Activated CD8-positive, alpha-beta T cell treated with anti-CD3 and anti-CD28 coated beads, Interleukin-2, amount 10 ng/mL, durations not matched to agents 7 days and 5 days (primary cell): ENCODE measurements at places on chromosomes 12 and 14.

GRCh38 chr12:116849216-116849615 is 32.0 kb downstream of the HRK start:
- DNase-seq = no peak
- no peaks in the 10 kb centered on the region for H3K27me3 ChIP-seq
- no peak overlapping the region for H3K4me3 ChIP-seq
- no peaks in the 10 kb centered on the region for H3K4me1 ChIP-seq
- H3K27ac ChIP-seq = no peak overlapping the region

GRCh38 chr14:68366656-68367055 is 426.2 kb downstream of the ZFP36L1 start:
- no peaks in the 10 kb centered on the region for H3K27me3 ChIP-seq
- no peak overlapping the region for H3K27ac ChIP-seq
- peaks cover 5% of the 10 kb centered on the region for H3K36me3 ChIP-seq

DNA sequence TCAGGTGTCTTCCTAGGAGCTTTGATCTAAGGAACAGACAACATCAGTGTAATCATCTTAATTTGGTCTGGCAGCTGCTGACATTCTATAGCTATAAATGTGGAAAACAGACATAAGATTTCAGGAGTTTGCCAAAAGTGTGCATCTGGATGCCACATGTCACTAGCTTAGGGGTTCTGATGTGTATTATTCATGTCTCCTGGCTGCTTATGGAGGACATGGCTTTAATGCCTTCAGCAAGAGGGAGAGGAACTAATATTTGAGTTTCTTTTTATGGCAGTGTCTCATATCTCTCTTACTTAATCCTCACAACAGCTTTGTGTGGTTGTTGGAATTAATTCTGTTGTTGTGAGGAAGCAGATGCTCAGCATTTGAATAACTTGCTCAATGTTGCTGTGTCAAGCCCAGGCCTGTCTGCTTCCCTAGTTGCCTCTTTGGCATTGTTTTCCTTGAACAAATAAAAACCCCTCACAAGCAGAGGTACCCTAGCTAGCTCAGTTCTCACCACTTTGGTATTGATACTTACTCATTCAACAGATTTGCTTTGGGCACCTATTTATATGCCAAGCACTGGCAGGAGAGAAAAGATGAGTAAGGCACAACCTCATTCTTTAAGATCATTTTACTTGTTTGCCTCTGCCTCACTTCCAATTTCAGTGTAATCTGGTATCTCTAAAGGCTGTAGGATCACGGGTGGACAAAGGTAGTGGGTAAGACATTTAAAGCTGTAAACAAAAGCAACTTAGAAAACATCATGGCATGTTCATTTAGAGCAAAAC is 39.8 kb upstream of the EID3 start:
- no peak overlapping the region for H3K4me3 ChIP-seq
- no peaks in the 10 kb centered on the region for H3K36me3 ChIP-seq

- no peaks in the 10 kb centered on the region for H3K36me3 ChIP-seq
- H3K27me3 ChIP-seq = no peaks in the 10 kb centered on the region
- DNase-seq = no peak
- H3K4me3 ChIP-seq = no peak overlapping the region
- no peak overlapping the region for H3K27ac ChIP-seq
These were observed 250.1 kb upstream of the PWP1 start for GRCh38 chr12:107435520-107435919.

DNA sequence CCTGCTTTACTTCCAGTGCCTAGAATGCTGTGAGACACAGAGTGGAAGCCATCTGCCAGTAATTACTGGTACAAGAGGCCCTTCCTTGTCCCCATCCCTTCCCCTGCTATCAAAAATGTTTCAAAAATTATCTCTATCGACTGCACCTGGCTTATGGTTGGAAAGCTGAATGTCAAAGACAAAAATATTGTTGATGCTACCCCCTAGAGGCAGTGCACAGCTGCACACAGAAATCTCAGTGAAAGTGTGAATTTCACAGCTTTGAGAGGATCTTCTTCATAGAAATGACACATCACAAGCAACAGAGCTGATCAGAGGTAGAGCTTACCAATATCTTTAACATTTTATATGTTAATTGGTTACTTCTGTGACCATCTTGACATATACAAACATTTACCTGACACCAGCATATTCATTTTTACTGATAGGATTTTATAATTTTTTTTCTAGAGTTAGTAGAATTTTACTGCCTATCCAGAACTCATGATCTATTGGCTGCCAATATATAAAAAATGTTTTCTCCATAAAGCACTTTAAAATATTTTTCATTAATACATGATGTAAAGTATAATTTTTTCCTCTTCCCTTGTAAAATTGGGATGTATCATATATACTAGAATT is 138.0 kb downstream of the AACS start:
- DNase-seq = no peak
- no peak overlapping the region for H3K4me3 ChIP-seq
- no peaks in the 10 kb centered on the region for H3K36me3 ChIP-seq
- H3K4me1 ChIP-seq = no peaks in the 10 kb centered on the region
- peaks cover 4% of the 10 kb centered on the region for H3K27me3 ChIP-seq
- H3K27ac ChIP-seq = no peak overlapping the region

DNA sequence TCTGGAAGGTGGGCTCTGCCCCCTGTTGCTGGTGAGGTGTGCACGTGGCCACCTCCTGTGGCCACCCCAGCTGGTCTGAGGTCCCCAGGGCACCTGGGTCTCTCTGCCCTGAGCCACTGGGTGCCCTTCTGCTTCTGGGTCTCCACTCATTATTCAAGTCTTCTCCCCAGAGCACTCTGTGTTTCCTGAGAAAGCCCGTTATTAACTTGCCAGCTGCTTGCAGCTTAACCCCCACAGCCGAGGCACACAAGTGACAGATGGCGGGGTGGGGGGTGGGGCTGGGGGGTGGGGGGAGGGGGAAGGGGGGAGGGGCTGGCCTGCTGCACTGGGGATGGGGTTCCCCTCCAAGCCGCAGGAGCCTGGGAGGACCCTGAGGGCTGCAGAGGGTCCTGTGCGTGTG is 40.5 kb downstream of the FBRSL1 start:
- DNase-seq = no peak
- H3K4me1 ChIP-seq = peaks cover 3% of the 10 kb centered on the region
- H3K27ac ChIP-seq = no peak overlapping the region
- H3K27me3 ChIP-seq = no peaks in the 10 kb centered on the region
- peaks cover 3% of the 10 kb centered on the region for H3K36me3 ChIP-seq
- H3K4me3 ChIP-seq = no peak overlapping the region

GRCh38 chr14:65156568-65157366 is 54.5 kb upstream of the MAX start:
- peaks cover under 1% of the 10 kb centered on the region for H3K27me3 ChIP-seq
- H3K4me3 ChIP-seq = no peak overlapping the region
- DNase-seq = no peak
- no peaks in the 10 kb centered on the region for H3K36me3 ChIP-seq
- peaks cover 8% of the 10 kb centered on the region for H3K4me1 ChIP-seq
- H3K27ac ChIP-seq = no peak overlapping the region

DNA sequence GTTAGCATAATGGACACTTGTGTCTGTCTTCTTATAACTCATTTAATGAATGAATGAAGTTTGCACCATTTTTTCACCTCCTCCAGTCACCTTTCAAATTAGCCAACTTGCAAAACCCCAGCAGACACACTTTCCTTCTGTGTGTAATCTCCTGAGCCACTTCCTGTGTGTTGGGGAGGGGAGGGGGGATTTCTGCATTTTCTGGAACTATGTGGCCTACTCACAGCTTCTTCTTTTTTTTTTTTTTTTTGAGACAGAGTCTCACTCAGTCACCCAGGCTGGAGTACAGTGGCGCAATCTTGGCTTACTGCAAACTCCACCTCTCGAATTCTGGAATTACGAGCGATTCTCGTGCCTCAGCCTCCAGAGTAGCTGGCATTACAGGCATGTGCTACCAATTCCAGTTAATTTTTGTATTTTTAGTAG is 4.1 kb upstream of the SERPINA1 start:
- peaks cover 6% of the 10 kb centered on the region for H3K27me3 ChIP-seq
- no peaks in the 10 kb centered on the region for H3K36me3 ChIP-seq
- H3K4me1 ChIP-seq = peaks cover 23% of the 10 kb centered on the region
- peak; percentile 46 for DNase-seq

- H3K4me1 ChIP-seq = peaks cover 81% of the 10 kb centered on the region
- H3K4me3 ChIP-seq = peak overlapping the region; percentile 99
- no peaks in the 10 kb centered on the region for H3K27me3 ChIP-seq
- H3K36me3 ChIP-seq = peaks cover 50% of the 10 kb centered on the region
These were observed 1.5 kb downstream of the BIN2 start for GRCh38 chr12:51322452-51322851.

DNA sequence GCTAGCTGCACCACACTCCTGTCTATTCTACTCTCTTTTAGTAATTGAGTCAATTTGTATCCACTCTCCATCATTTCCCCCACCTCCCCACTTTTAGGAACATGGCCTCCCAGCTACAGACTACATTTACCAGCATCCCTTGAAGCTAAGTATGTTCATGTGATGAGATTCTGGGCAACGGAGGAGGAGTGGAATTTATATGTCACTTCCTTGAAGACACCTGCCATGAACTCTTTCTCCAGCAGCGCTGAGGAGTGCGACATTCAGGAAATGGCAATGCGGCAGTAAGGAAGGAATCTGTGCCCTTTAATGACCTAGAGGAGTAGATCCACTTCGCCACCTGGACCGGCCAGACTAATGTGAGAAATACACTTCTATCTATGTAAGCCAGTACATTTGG is 243.7 kb upstream of the DIO2 start:
- no peaks in the 10 kb centered on the region for H3K36me3 ChIP-seq
- H3K27ac ChIP-seq = no peak overlapping the region
- no peaks in the 10 kb centered on the region for H3K27me3 ChIP-seq
- no peak overlapping the region for H3K4me3 ChIP-seq

- no peaks in the 10 kb centered on the region for H3K4me1 ChIP-seq
- no peak overlapping the region for H3K4me3 ChIP-seq
- H3K27me3 ChIP-seq = no peaks in the 10 kb centered on the region
- H3K36me3 ChIP-seq = no peaks in the 10 kb centered on the region
- DNase-seq = no peak
- H3K27ac ChIP-seq = no peak overlapping the region
These were observed 117.7 kb downstream of the PHETA1 start for GRCh38 chr12:111251058-111251730.

DNA sequence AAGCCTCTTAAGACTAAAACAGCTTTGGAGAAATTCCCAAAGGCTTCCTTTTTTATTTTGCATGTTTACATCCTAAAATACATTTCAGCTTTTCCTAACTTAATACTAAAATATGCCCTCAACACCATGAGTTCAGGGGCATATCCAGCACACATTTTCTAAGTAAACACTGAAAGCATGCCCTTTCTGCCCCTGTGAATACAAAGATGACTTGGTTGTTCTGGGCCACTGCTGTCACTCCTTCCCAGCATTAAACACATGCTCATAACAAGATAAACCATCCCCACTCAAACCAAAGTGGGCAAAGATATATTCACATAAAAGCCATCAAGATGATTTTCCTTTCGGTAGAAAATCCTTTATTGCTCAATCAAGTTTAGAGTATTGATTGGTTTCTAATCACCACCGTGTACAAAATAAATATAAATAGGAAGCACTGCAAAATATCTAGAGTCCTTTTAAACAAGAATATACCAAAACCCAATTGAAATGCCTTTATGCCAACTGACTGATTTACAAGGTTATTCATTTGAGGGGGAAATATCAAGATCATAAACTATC is 1.9 kb downstream of the CCNB1IP1 start:
- no peak overlapping the region for H3K27ac ChIP-seq
- peaks cover 23% of the 10 kb centered on the region for H3K36me3 ChIP-seq
- H3K4me3 ChIP-seq = peak overlapping the region; percentile 26
- no peak for DNase-seq
- H3K4me1 ChIP-seq = peaks cover 62% of the 10 kb centered on the region

DNA sequence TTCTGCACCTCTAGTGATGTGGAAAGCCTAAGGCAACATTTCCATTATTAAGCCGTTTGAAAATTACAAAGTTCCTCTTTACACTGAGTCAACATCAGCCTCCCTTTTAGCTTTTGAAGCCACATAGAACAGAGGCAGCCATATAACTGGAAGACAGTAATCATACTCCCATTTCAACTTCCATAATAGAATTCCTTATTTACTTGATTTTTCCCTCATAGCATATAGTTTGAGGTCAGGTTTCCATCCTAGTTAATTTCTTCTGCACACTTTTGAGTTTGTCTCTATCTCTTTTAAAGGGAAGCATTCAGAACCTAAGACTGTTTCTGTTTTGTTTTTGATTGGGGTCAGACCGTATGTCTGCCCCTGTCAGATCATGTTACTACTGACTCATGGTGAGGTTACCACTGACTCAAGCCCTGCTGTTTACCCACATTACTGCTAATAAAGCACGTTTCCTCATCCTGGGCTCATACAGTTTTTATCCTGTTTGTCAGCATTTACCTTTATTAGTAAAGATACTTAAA is 161.0 kb downstream of the SLC38A4 start:
- DNase-seq = peak; percentile 38
- H3K36me3 ChIP-seq = peaks cover 10% of the 10 kb centered on the region
- no peaks in the 10 kb centered on the region for H3K27me3 ChIP-seq
- no peak overlapping the region for H3K4me3 ChIP-seq
- H3K27ac ChIP-seq = no peak overlapping the region

DNA sequence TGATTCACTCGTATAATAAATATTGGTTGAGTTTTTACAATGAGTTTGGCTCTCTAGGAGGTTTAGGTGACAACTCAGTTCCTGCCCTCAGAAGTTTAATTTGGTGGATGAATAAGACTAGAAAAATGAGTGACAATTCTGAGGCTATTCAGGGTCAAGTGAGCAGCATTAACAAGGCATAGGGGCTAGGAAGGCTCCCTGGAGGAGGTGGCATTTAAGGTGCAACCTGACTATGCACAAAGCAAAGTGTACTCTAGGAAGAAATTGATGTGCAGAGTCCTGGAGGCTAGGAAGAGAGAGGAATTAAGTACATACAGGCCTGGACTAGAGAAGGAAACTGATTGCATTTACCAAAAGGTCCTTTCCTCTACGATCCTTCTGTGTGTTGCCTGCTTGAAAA is 440.3 kb downstream of the MED13L start:
- H3K27me3 ChIP-seq = no peaks in the 10 kb centered on the region
- H3K27ac ChIP-seq = no peak overlapping the region
- no peaks in the 10 kb centered on the region for H3K4me1 ChIP-seq
- no peak for DNase-seq

GRCh38 chr14:91300957-91301356 is 56.5 kb upstream of the GPR68 start:
- H3K27me3 ChIP-seq = no peaks in the 10 kb centered on the region
- DNase-seq = no peak
- peak overlapping the region; percentile 64 for H3K27ac ChIP-seq

DNA sequence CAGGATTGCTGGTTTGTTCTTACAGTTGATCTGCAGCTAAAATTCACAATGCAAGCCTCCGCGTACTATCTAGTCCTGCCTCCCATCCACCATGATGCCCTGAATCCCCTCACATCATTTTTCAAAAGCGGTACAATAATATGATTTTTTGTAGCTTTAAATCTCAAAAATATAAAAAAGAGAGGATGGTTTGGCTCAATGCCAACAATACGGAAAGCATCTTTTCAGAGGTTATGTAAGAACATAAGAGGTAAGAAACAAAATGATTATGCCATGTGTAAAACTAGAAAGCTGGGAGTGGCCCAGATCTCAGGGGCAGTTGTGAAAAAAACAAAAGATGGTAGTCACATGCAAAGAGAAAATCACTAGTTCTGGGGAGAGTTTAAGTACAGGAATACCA is 24.0 kb upstream of the ZDHHC17 start:
- no peaks in the 10 kb centered on the region for H3K4me1 ChIP-seq
- no peak overlapping the region for H3K4me3 ChIP-seq
- no peak for DNase-seq
- no peak overlapping the region for H3K27ac ChIP-seq
- peaks cover 2% of the 10 kb centered on the region for H3K36me3 ChIP-seq
- no peaks in the 10 kb centered on the region for H3K27me3 ChIP-seq

- no peaks in the 10 kb centered on the region for H3K27me3 ChIP-seq
- DNase-seq = no peak
- H3K4me1 ChIP-seq = no peaks in the 10 kb centered on the region
- no peaks in the 10 kb centered on the region for H3K36me3 ChIP-seq
- H3K4me3 ChIP-seq = no peak overlapping the region
- H3K27ac ChIP-seq = no peak overlapping the region
These were observed 266.3 kb upstream of the PRKD1 start for GRCh38 chr14:30193845-30194501.
